Activated CD4-positive, alpha-beta T cell treated with anti-CD3 and anti-CD28 coated beads, Interleukin-2, Interleukin-4, amounts not matched to agents 100 ng/mL and 50 ng/mL, durations not matched to agents 16 hours and 8 hours (primary cell): ENCODE measurements at places on chromosomes 1 and 21.

DNA sequence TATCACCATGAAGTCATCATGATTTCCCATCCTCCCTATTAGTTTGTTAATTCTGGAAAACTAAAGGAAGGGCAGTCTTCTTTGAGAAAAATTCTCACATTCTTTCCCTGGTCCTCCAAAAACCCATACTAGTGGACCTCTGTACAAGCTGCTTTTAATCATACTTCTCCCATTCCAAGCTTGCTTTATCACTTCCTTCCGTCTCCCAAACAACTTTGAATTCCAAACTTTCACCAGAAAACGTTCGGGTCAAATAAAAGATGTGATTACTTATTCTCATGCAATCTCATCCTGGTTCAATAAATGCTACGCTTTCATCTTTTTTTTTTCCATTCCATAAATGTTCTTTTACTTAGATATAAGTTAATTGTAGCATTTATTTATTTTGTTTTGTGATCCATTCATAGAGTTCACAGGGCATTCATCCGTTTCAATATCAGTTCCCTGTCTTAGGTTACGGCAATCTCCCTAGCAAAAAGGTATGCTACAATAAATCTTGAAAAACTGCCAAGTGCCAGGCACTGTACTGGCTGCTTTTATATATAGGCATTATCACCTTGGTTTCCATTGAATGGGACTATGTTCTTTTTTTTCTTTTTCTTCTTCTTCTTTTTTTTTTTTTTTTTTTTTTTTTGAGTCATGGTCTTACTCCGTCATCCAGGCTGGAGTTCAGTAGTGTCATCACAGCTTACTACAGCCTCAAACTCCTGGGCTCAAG lies 100.2 kb upstream of the GREM2 start:
- no peak for DNase-seq

DNA sequence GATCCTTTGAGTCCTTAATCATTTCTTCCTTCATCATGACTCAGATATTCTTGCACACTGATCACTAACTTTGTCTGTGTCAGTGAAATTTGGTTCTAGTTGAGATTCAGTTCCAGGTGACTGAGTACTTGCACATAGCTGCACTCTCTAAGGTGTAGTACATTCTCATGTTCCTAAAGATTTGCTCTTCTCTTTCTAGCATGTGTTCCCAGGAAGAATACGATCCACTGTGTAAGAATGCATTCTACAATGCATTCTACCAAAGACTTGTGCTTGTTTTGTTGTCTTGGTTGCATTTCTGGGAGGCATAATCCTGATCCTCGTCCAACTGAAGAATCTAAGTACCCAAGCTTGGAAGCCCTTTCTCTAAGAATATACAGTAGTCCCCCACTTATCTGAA lies 104.3 kb upstream of the CDC42BPA start:
- no peak for DNase-seq

DNA sequence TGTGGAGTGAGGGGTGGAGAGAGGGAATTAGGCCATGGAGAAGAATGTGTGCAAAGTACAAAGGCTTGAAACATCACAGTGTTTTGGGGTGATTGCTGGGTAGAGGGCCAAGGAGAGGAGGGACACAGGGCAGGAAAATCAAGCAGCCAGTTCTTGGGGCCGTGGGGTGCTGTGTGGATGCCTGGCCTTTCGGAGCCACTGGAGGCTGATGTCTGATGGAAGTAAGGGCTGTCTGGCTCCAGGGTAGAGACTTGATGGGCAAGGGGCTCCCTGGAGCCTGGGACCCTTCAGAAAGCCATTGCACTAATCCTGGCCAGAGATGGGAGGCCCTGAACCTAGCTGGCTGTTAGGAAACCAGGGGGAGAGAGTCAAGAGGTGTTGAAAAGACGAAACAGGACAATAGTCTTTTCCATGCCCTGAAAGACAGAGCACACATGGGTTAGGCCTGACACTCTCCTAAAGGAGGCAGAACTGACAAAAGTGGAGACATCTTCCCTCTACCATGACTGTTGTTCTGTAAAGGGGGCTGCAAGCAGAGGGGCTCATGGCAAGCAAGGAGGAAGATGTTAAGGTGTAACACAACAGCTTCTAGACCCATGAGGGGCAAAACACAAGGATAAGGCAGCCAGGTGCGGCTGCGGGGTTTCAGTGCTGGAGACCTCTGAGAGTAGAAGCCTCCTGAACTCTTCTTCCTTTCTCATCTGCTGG lies 21.0 kb downstream of the ATF3 start:
- no peak for DNase-seq

DNA sequence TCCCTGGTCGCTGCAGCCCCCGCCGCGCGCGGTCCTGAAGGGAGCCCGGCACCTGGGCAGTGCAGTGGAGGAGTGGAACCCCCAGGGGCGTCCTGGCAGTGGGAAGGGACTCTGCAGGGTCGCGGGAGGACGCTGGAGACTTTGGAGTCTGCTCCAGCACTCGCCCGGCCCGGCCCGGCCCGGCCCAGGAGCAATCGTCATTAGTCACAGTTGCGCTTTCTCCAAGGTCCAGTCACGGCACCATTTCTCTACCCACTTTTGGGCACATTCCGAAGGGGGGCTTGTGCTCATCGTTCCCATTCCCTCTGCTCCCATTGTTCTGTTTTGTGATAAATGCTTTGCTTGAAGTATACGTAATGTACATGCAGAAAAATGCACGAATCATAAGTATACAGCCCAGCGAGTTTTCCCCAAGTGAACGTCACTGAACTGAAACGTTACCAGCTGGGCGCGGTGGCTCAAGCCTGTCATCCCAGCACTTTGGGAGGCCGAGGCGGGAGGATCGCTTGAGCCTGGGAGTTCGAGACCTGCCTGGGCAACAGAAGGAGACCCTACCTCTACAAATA lies 999 bp downstream of the THAP3 start:
- DNase-seq: peak; percentile 17

DNA sequence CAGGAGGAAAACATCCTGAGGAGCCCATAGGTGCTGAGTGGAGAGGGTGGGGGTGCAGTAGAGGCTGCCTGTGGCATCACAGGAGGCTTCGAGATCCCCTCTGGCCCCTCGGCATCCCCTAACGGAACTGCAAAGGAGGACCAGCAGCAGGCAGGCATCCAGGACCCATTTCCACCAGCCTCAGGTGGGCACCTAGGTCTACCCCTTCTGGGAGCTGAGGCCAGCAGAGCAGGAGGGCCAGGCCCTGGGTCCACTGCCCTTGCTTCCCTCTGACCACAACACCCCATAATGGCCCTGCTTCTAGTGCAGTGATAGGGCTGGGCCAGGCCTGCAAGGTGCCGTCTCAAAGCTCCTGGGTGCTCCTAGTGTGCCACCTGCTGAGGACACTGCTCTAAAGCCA lies 723.0 kb downstream of the PTPRU start:
- DNase-seq: no peak

DNA sequence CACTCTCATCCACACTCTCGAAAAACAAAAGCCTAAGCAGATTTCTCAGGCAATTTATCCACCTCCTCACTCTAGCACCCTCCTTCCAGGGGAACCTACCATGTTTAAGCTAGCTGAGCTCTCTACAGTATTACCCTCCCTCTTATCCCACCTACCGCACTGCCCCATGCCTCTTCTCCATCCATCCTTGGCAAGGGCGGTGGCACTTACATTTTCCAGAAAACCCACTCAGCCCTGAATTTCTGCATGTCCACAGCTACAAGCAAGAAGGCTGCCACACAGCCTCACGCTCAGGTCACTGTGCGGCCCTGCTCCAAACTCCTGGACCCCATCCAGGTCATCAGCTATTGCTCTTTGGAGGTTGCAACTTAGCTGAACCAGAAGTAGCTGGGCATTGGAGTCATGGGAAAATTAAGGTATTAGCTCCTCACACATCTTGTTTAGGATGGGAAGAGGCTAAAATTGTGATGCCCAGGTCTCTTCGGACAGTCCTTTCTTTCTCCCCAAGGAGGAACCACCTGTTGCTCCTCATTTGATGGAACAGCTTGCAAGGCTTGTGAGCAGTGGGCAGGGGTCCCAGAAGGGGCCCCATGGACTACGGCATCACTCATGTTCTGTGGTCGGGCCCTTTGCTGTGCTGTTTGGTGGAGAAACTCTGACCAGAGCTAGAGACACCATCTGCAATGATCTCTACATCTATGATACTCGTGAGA lies 1.1 kb downstream of the KLHDC9 start:
- DNase-seq: no peak

GRCh38 chr1:8856689-8857412 lies 21.6 kb downstream of the ENO1 start:
- no peak for DNase-seq

- DNase-seq: peak; percentile 58
These were observed 37.2 kb downstream of the WNT4 start for GRCh38 chr1:22105611-22106207.

GRCh38 chr1:86227026-86227425 lies 70.5 kb upstream of the COL24A1 start:
- no peak for DNase-seq

DNA sequence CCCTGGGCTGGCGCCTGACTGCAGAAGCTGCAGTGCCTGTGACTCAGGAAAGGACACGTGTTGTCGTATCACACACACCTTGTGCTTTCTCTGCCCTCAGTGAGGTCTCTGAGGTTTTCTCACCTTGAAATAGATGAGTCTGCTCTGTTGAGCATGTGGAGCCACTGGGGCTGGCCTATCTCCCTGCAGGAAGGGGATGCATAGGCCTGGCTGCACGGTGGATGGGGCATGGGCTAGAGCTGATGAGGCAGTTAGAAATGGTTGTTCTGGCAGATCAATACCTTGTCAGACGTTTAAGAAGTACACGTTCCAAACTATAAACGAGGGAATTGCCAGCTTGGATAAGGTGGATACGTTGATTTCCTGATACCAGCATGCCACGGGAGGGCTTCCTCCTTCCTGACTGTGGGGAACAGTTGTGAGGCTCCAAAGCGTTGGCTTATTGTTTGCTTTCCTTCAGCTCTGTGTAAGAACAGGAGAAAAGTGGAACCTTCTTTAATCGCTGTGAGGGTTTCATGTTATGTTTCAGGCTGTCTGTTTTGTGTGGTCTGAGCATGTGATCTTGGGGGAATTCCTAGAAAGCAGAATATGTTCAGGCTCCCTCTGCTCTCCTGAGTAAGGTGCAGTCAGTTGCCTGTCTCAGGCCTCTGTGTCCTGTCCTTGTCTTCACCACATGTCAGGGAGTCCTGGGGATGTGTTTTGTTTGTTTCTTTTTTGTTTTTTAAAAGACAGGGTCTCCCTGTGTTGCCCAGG lies 44.8 kb downstream of the PCNT start:
- peak; percentile 73 for DNase-seq

- DNase-seq: no peak
These were observed 988.8 kb upstream of the B3GALT2 start for GRCh38 chr1:194175251-194175650.

- DNase-seq: no peak
These were observed 553.6 kb downstream of the NUF2 start for GRCh38 chr1:163875200-163875926.

DNA sequence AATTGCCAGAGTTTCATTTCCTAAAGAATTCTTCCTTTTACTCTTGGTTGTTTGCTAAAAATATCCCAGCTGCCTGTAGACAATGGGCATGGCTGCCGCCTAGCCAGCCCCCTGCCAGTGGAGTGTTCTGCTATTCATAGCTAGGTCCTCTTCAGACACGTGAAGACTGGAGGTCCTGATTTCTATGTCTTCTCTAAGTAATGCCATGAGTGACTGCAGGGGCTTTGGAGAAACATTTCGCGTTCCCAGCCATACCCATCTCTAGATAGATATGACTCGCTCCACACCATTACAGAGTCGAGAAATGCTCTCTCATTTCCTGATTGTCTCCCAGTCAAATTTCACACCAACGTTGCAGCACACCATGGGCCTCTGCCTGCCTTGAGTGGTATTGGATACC lies 99.5 kb upstream of the BACE2 start:
- DNase-seq: no peak

- DNase-seq: no peak
These were observed 19.5 kb upstream of the NID1 start for GRCh38 chr1:236084386-236084730.

DNA sequence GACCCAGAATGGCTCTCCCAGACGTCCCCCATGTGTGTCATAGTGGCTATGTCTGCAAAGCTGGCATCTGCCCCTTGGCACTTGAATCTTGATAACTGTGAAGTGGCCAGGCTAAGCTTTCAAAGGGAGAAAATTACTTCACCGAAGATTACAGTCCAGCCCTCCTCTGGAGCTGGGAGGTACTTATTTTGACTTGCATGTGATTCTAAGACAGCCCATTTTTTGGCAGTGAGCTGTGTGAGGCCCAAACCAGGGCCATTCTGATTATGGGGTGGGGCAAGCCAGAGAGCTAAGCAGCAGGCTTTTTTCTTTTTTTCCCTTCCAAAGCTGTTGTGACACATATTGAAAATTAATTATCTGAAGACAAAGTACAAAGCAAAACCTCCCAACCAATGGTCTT lies 42.1 kb upstream of the C8B start:
- no peak for DNase-seq

- DNase-seq: no peak
These were observed 102.2 kb downstream of the COQ8A start for GRCh38 chr1:227042292-227042691.

DNA sequence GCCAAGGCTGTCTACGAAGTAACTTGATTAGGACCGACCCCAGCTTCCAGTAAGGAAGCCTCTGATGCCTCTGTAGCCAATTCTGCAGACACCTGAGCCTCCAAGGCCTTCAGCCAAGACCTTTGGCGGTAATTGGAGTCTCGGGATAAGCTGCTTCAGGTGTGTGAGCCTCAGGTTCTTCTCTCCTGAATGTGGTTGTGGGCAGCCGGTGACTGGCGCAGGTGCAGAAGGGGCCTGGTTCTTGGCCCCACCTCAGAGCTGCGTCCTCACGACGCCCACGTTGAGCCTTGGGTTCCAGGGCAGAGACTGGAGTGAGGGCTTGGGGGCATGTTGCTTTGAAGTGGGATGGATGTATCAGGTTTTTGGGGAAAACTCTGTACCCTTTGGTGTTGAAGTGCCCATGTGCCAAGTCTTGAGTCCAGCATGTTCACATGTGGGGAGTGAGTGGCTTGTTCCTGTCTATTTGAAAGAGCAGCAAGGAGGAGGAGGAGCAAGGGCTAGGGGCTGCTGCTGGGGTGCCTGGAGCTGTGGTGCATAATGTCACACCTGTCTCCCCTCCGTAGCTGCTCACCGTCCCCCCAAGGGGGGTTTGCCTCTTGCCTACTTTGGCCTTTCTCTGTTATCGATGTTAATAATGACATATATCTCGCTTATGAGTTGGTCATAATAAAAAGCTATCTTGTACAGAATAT lies 1.4 kb downstream of the PSEN2 start:
- no peak for DNase-seq
